CD8-positive, alpha-beta T cell (primary cell): ENCODE measurements at places on chromosomes 5 and 9.

GRCh38 chr9:5586391-5586802 lies 42.5 kb upstream of the RIC1 start:
- no peak for DNase-seq

- DNase-seq, result no peak
These were observed 195.9 kb downstream of the SLIT3 start for GRCh38 chr5:169104937-169105494.

DNA sequence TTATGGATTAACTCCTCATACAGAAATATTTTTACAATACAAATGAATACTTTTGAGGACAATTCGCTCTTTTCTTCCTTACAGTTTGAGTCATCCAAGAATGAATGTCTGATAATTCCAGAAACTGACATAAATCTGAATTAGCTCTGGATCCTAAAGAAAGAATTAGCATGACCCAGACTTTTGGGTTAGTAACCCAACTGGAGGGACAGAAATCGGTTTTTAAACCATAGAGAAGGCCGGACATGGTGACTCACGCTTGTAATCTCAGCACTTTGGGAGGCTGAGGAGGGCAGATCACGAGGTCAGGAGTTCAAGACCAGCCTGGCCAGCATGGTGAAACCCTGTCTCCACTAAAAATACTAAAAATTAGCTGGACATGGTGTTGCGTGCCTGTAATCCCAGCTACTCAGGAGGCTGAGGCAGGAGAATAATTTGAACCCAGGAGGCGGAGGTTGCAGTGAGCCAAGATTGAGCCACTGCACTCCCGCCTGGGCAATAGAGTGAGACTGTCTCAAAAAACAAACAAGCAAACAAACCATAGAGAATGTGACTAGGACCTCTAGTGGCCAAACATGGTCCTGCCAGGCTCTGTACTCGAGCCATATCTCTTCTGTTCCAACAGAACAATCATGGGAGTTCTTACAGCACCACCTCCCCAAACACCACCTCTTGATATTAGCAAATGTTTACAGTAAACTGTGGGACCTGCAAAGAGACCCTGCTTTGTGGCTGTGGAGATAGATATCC lies 44.8 kb downstream of the LURAP1L start:
- DNase-seq, result no peak

DNA sequence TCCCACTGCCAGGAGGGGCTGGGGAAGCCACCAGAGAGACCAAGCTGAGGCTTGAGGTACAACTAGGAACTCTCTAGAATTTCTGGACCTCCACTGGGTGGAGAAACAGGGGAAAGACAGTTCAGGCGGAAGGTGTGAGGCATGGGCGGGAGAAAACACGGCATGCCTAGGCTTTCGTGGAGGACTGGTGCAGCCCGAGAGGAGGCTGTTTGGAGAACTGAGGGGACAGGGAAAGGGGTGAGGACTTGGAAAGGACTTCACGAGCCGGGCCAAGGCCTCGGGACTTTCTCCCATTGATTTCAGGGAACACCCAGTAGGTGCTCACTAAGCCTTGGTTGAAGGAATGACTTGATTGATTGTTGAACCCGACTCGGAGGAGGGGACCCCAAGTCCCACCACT lies 9.5 kb upstream of the ADGRD2 start:
- DNase-seq, result no peak

DNA sequence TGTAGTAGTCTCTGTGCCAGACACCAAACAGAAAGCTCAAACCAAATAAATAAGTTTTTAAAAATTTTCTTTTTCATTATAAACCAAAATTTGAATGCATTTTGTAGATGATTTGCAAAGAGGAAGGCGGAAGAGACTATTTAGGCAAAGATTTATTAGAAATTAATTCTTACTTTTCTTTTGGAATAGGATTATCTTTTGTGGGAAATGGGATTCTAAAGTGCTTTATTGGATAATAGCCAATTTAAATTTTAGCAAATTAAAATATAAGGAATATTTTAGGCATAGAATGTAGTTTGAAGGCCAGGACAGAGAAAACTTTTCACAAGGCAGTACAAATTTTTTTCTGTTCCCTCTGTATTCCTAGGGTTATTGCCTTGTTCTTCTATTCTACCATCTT lies 311.4 kb upstream of the ITGA1 start:
- no peak for DNase-seq

DNA sequence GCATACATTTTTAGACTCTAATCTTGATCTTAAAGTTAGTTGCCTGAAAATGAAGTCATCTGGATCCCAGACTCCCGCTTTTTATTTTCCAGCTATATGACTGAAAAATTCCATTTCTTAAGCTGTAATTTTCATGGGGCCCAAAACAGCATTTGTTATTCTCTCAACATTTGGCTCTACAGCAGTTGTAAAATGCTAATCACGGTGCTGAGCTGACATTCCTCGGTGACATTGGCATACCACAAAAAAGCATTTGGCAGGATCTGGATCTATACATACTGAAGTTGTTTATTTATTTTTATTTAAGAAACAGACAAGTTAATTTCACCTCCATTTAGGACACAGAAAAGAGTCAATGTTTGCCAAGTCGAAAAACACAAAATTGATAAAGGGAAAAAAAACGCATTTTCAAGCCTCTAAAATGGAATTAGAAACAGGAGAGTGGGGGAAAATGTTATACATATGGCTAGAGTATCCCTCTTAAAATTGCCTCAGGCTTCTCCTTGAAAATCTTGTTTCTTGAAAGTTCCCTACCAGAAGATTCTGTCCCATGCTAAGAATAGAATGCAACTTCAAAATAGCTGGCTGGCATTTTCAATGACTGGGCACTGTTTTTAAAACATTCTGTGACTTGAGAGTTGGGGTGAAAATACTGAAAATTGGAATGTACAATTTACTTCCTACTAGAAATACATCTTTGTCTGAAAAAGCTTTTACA lies 207.5 kb upstream of the TBCA start:
- DNase-seq, result no peak

GRCh38 chr5:165410476-165410875 lies 1905.1 kb downstream of the MAT2B start:
- no peak for DNase-seq

GRCh38 chr9:123437201-123437600 lies 81.2 kb downstream of the CRB2 start:
- no peak for DNase-seq

DNA sequence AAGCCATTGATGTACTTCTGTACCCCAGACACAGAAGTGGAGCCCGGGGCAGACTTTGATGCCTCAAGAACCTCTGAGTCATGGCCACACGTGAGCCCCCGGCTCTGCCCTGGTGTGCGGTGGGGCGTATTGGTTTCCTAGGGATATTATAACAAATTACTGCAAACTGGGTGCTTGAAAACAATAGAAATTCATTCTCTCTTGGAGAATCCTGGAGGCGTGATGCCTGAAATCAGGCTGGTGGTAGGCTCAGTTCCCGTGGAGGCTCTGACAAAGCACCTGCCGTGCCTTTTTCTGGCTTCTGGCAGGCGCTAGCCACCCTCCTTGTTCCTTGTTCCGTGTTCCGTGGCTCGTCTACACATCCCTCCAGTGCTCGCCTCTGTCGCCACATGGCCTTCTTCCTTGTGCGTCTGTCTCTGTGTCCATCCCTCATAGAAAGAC lies 24.2 kb downstream of the NEK6 start:
- no peak for DNase-seq

DNA sequence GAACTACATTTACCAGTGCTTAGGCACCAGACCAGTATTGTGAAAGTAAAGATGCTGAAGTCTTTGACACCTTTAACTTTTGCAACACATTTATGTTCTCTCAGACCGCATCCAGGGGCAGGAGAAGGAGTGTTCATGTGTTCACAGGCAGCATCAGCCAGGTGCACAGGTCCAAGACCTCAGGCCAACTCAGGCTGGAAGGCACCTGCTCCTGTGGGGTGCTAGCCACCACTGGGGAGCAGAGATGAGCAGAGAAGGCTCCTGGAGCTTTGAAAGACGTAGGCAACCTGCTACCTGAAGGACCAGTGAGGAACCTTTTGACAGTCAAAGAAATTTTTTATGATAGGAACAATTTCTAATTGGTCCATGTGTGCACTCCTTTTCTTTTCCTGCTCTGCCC lies 35.6 kb downstream of the DAPK1 start:
- no peak for DNase-seq

DNA sequence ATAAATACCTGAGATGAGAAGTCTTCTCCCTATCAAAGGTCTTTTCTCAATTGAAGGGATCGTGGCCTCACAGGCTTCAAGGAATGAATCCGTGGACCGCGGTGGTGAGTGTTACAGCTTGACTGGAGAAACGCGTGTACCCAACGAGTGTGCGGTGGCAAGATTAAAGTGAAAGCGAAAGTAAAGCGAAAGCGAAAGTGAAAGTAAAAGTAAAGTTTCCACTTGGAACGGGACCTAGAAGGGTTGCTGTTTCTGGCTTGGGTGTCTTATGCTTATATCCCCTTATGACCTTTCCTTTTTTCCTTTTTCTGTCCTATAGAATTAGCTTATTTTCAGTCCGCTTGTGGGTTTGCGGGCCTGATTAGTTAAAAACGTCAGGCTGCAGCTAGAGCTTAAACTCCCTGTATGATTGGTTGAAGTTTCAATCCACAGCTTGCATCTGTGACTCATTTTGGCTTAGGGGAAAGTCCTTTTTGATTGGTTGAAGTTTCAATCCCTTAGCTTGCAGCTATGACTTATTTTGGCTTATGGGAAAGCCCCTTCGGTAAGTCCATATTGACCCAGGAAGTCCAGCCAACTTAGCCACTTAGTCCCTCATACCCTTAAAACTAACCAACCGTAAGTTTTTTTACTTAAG lies 924.3 kb upstream of the CDH10 start:
- DNase-seq, result no peak

GRCh38 chr5:58081435-58081834 lies 378.5 kb downstream of the PLK2 start:
- no peak for DNase-seq

DNA sequence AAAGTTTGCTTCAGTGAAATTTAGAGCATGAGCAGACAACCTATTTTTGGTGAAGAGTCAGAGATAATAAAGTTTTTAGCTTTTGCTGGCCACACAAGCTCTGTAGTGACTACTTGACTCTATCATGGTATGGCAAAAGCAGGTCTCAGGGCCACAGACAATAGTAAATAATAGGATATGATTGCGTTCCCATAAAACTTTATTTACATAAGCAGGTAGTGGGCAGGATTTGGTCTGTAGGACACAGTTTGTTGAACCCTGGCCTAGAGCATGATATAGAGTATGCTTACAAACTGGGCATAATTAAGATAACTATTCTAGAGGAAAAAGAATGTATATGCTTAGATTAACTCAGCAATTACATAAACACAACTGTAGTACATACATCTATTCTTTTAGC lies 30.1 kb downstream of the ITGA1 start:
- no peak for DNase-seq

- no peak for DNase-seq
These were observed 25.5 kb downstream of the DAB2IP start for GRCh38 chr9:121676926-121677325.

DNA sequence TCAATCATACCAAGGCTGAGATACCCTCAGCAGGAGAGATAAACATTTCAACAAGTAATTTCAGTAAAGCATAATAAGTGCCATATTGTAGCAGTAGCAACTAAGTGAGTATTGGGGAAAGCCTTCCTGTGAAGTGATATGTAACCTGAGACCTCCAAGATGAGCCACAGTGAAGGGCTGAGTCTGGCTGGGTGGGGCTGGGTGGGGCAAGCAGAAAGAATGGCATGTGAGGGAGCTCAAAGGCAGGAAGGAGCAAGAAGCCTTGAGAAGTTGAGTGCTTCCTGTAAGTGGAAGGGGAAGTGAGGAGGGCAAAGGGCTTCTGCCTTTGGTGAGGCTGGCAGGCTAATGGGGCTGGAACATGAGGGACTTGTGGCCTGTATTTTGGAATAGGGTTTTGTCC lies 19.7 kb upstream of the ASTN2 start:
- no peak for DNase-seq

- DNase-seq, result no peak
These were observed 457.9 kb upstream of the PTGER4 start for GRCh38 chr5:40221796-40222195.

DNA sequence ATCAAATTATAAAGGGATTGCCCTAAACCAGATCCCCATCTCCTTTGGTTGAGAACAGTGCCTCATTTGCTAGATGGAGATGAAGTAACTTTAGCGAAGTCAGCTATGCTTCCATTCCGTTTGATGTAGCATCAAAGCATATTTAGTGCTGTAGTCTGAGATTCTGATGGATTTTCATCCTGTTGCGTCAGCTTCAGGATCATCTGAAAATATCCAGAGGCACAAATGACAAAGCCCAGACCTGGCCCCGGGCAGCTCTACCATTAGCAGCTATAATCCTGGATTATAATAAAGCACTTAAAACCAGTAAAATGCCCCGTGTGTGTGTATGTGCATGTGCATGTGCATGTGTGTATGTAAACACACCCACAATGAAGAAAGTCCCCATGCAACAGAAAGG lies 44.7 kb downstream of the ERAP1 start:
- no peak for DNase-seq
